ENCODE measurements at places on chromosomes 4 and X.

GRCh38 chrX:6184900-6185515, 43.7 kb downstream of the NLGN4X start:
- no peak for DNase-seq

DNA sequence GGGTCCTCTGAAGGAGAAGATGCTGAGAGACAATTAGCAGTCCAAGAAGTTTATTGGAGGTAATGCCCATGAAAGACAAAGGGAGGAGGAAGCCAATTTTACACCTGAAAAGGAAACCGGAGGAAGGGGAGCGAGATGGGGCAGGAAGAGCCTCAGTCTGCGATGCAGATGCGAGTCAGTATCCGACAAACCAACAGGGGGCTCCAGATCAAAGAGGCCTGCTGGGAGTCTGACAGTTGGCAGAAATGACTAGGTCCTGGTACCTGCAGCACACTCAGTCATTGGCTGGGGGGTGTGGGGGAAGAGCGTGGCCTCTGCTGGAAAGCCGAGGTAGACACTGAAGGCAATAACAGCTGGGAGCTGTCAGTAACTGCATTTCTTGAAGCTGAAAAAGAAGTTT, 231.1 kb upstream of the CENPE start:
- no peak for DNase-seq

GRCh38 chrX:31459361-31459760, 387.5 kb upstream of the FTHL17 start:
- no peak for DNase-seq

DNA sequence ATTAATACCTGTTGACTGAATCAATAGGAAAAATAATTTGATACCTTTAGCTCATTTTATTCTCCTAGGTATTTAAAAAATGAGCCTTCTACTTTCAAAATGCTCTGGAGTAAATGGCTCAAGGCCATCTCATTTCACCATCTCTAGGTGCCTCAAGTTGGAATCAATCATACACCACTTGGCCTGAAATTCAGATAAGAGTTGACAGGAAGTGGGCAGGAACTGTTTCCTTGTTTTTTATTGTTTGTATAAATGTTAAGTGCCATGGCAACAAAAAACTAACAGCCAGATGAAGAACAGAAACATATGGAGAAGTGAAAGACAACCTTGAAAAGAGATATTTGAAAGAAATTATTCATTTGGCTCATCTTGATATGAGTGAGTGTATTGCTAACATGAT, 12.4 kb downstream of the LIMCH1 start:
- no peak for DNase-seq

DNA sequence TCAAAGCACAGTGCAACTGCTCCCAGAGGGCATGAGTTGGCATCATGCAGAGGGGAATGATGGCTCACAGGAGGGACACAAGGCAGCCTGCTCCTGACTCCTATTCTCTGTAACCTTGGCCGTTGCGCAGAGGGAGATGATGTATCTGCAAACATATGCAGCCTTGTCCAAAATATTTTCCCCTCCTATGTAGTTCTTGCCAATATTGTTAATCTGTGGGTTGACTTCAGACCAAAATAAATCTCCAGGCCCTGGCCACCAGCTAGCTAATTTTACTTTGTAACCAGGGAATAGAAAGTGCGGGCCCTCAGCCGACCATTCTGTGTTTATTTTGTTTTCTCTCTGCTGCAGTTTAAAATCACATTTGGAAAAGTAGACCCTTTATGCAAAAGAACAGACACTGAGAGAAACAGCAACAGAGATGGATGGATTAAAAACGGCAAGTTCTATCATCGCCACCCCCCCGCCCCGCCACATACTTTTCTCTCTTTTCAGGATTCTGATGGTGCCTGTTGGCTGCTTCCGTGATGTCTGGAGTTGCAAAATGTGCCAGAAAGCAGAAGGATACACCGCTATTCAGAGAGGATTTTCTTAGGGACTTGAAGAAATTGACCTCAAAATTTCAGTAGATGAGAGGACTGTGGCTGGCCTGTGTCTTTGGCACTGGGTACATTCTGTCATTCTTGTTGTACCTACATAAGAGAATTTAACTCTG, 185.3 kb upstream of the BCOR start:
- DNase-seq: no peak

- DNase-seq: no peak
Observed at GRCh38 chr4:176708771-176709311, 83.9 kb downstream of the VEGFC start.

DNA sequence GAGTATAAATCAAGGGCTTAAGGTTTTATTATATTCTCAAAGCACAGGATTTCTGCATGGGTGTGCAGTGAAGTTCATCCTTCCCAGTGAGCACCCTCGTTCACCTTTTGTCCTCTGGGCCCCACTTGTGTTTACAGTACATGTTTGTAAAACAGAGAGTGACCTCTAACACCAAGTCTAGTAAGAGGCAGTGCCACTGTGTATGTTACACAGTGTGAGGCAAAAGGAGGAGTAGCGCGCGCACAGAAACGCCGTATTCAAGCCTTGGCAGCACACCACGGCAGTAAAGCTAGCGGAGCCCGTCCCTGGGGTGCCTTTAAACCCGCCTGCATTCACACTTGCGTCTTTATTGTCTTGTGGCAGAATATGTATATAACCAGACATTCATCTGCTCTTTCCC, 51.9 kb downstream of the CCNI start:
- no peak for DNase-seq

GRCh38 chrX:67523932-67524331, 19.9 kb upstream of the AR start:
- DNase-seq: no peak

DNA sequence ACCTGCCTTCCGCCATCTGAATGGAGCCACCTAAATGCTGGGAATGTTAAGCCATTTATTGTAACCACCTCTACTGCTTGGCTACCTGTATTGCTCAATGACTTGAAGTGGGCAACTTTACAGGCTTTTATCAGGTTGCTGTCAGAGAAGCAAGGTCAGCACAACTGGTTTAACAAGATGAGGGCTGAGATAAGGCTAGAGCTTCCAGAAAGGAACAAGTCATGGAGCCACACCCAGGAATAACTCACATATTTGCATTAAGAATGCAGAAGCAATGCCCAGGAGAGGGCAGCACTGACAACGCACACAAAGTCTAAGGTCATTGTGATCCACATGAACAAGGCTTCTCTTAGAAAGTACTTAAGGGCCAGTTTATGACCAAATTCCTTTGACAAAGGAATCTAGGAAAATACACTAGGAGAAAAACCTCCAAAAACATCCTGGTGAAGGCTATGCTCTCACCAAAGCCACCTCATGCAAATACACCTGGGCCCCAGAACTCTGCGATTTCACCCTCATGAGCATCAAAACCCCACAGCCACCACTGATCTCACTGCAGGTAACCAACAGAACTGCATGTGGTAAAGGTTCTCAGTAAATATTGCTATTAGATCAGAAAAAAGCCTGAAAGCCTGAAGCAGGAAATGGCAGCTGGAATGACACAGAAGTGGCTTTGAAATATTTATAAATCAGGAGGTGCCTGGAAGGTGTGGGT, 15.0 kb upstream of the STS start:
- no peak for DNase-seq
